CD4-positive, alpha-beta T cell treated with Interleukin-15 for 4 hours (primary cell): ENCODE measurements at places on chromosomes 12 and 14.

- DNase-seq = no peak
Observed at GRCh38 chr12:89547101-89547500, 21.3 kb upstream of the POC1B start.

DNA sequence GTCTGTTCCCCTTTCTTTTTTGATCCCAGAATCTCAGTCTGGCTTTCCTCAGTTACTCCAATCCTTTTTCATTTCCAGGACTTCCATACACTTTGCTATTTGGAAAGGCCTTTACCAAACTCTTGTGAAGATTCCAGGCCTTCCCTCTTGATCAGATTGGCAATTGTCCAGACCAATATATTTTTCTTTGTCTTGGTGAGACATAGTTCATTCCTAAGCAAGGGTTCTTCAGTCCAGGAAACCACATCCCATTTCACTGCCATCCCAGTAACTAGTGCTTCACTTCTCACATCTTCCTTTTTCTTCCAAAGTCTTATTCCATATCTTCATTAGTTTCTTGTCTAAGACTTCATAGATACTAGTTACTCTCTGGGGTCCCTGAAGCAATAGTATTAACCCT, 2.1 kb upstream of the PTPRQ start:
- no peak for DNase-seq

- no peak for DNase-seq
Observed at GRCh38 chr12:13404631-13405473, 208.3 kb downstream of the EMP1 start.

DNA sequence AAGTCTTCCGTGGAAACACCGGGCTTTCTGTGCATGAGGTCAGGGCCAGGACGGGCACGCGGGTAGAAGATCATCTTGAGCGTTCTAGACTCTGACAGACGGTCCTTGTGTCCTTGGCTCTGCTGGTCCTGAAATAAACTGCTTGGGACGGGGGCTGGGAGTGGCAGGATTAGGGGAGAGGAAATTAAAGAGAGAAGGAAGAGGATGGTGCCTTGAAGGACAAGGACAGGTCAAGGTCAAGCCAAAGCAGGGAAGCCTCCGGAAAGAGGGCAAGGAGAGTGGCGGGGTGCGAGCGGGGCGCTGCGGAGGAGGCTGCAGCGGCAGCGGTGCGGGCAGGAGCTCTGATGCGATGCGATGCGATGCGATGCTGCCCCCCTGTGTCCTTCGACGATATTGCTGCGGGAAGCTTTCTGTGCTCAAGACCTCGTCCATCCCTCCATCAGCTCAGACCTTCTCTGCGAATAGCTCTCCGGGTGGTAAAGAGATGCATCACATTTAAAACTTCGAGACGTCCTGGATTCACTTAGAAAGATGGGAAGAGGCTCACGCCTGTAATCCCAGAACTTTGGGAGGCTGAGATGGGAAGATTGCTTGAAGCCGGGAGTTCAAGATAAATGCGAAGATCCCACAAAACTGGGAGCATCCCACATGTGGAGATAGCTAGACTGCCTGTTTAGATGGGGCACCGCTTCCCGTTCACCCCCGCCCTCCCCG, 110.1 kb upstream of the TMEM132D start:
- no peak for DNase-seq

DNA sequence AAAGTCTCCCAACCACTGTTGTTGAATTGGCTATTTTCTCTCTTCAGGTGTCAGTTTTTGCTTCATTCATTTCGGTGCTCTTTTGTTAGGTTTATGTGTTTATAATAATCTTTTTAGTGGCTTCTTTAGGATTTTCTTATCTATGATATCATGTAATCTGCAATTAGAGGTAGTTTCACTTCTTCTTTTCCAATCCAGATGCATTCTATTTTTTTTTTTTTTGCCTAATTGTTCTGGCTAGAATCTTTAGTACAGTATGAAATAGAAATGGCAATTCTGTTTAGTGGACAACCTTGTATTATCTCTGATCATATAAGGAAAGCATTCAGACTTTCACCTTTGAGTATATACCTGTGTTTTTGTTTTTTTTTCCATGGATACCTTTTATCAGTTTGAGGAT, 17.4 kb downstream of the CNOT2 start:
- no peak for DNase-seq

- no peak for DNase-seq
Observed at GRCh38 chr12:123942238-123942653, 30.4 kb downstream of the CCDC92 start.

- no peak for DNase-seq
Observed at GRCh38 chr14:90785471-90785870, 30.8 kb downstream of the TTC7B start.
